ENCODE measurements at places on chromosomes 3 and 15.

DNA sequence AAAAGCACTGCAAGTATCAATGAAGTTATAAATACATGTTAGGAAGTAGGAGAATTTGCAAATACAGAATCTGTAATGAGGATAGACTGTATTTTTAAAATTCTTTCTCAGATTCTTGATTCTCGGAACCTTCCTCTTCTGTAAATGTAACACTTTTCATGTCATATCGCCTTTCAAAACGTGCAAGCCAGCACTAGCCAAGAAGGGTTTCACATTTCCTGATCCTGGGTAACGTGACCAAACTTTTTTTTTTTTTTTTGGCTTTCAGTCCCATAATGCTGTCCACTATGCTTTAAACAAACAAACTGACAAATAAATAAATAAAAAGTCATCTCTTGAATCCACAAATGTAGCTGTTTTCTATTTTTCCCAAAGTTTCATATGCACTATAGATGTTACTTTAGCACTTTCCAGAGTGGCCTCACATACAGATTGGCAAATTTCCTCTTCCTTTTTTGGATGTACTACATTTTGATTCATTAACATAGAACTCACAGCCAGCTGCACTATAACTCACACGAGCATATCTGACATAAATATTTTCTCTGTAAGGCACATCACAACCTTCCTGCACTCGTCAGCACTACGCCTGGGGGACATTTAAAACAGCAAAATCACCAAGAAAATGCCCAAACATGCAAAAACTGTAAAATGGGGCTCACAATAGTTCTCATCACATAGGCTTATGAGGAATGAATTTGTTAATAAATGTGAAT lies 208.1 kb downstream of the OSBPL10 start:
- DNase-seq = no peak

- no peak for DNase-seq
These were observed 202.2 kb upstream of the BHLHE40 start for GRCh38 chr3:4776980-4777581.

GRCh38 chr15:76503804-76504203 lies 167.2 kb downstream of the ISL2 start:
- DNase-seq = no peak

DNA sequence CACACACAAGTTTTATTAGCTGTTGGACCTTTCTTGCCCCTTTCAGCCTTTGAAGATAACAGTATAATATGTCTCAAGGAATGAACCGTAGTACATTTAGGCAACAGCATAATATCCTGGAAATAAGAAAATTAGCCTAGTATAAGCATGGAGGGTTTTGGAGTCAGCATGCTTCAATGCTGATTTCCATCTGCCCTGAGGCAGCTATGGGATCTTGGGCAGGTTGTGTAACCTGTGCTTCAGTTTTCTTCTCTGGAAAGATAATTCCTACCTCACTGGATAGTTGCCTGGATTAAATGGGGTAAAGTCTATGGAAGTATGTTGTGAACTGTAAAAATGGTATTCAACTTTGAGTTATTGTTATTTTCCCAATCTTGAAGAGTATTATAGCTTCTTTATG lies 1.6 kb downstream of the DHX30 start:
- DNase-seq = no peak
